ENCODE measurements at places on chromosomes 7 and 10.

GRCh38 chr7:130732980-130733930, 752 bp downstream of the KLF14 start:
- no peak for DNase-seq

- no peak for DNase-seq
Observed at GRCh38 chr7:141441837-141442627, 109.2 kb upstream of the AGK start.

DNA sequence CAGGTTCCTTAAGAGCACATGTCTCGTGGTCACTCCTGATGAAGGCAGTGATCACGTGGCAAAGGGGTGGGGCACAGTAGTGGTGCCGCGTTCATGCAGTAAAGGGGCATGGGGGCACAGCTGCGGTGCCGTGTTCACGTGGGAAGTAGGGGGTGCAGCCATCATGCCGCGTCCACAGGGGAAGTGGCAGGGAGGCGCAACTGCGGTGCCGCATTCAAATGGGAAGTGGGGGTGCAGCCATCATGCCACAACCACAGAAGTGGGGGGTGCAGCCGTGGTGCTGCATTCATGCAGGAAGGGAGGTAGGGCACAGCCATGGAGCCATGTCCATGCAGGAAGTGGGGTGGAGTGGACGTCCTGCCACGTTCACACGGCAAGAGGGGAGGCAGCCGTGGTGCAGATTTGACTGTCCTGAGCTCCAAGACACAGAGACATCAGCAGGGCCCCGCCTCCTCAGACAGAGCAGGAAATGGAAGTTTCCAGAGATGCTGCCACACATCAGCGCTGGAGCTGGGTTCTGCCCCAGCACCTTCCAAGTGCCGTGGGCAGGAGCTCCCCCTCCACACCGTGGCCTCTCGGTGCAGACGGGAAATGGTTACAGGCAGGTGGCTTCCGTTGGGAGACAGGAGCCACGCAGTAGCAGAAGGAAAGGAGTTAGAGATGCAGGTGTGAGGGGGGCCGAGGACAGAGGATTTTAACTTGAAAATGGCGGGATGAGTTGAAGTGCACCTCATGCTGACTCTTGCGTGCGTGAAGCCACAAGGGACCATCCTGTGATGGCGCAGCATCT, 95.0 kb upstream of the DDC start:
- peak; percentile 69 for DNase-seq

- no peak for DNase-seq
Observed at GRCh38 chr7:134941952-134942351, 44.4 kb upstream of the AGBL3 start.

GRCh38 chr7:157568770-157569584, 232.2 kb downstream of the DNAJB6 start:
- DNase-seq: no peak

DNA sequence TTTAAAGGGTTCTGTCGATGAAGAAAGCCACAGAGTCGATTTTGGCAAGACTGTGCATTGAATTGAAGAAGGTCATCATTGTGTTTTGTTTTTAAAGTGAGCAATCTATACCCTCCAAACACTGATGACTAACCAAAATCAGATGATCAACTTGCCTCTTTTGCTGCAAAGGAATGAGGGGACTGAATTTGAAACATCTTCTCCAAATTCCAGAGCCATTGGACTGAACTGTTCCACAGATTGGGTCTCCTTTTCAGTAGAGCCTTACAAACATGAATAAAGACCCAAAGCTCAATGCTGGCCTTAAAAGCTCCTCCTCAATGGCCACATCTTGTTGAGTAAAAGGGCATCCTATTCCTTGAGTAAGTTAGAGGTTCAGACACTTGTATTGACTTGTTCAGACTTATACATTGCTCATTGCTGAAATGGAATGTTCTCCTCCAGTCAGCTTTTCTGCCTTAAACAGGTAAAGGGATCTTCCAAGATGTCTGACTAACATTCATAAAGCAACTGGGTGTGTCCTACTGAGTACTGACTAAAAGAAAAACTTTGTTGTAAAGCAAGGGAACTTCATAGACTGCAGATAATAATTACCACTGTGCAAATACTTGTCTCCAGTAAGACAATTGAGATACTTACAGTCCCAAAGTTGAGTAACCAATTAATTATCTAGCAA, 630.6 kb downstream of the KCNMA1 start:
- DNase-seq: no peak

DNA sequence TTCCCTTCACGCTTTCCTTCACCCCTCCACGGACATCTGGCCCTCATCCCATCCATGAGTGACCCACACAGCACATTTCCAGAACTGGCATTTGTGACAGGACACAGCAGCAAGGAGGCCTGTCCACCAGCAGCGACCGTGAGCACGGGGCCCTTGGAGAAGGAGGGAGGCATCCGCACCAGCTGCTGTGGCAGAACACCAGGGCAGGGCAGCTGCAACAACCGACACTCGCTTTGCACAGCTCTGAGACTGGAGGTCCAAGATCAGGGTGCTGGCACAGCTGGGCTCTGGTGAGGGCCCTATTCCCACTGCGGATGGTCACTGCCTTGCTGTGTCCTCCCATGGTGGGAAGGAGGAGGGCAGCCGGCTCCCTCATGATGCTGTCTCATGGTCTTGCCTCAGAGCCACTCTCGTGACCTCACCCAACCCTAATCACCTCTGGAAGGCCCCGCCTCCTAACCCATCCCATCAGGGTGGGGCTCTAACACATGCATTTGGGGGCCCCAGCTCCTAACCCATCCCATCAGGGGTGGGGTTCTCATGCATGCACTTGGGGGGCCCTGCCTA, 36.7 kb downstream of the PTPRN2 start:
- no peak for DNase-seq

DNA sequence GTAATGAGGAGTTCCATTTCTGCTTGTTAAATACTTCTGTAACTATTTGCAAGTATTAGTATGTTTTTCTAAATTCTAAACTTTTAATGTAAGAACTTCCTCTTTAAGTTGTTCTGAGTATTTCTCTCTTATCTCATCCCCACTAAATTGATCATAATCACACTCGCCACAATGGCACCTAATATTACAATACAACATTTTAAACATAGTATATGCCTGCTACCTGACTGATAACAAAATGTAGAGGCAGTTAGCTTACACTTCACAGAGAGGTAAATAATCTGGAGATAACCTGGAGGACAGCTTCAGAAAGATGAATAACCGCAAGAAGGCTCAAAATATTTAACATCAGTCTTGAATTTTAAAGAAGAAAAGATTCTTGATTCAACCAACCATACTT, 48.6 kb downstream of the HIBADH start:
- no peak for DNase-seq

DNA sequence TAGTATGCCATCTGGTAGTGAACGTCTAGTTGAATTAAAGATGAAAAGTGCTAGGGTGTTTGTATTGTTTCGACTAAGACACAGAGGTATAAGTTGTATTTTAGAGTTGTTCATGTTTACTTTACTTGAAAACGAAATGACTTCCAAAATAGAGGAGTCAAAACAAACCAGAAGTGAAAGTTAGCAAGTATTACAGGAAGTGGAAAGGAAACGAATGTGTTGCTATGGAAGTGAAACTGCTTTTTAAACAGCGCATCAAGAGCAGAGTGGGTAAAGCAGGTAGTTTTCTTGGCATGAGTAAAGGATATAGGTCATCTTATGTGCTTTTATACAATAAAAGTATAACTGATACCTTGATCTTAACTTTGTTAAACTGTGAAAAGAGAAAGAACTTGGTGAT, 20.0 kb upstream of the GALNTL5 start:
- DNase-seq: no peak

- DNase-seq: no peak
Observed at GRCh38 chr7:6181136-6181535, 91.3 kb downstream of the CYTH3 start.

DNA sequence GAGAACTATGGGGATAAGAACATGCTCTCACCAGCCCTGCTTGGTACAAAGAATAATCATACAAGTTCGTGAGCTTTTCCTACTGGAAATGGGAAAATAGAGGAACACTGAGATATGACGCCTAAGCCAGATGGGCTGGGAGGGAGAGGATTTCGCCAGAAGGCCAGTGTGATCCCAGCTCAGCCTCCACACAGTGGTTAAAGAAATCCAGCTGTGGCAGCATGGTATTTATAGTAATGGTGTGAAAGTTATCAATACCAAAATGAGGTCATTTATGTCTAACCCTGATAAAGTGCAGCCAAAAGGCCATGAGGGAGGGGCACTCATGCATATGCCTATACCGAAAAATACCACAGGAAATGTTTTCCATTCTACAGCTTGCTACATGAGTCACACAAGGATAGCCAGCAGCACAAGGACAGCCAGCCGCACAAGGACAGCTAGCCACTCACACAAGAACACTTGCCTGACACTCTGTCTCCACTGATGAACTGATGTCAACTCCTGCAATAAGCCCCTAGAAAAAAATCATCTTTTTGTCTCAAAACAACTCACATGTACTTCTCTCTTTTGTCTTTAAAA, 49.4 kb downstream of the FRMPD2 start:
- DNase-seq: no peak

DNA sequence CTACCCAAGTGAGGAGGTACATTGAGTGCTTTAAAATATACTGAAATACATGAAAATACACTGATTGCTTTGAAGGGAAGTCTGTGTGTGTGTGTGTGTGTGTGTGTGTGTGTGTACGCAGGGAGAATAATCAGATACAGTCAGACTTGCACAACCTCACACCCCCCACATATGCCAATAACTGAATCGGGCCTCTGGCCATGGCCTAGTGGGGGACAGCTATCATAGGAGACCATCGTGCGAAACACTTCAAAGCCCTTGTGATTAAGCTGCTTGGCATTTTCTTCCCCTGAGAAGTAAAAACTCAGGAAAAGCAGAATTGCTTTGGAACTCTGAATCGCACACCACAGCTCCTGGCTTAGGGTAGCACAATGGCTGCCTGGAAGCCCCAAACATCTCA, 135.1 kb downstream of the C10orf105 start:
- no peak for DNase-seq

DNA sequence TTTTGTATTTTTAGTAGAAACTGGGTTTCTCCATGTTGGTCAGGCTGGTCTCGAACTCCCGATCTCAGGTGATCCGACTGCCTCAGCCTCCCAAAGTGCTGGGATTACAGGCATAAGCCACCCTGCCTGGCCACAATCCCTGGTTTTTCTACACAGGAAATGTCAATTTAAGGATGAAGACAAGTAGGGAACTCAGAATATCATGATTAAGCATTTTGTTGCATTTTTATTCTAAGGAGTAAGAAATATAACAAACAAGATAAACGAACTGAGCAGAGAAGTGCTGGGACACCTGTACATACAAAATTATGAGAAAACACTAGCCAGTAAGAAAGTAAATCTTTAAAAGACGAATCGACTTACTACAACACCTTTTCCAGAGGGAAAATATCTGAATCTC, 69.3 kb downstream of the CUBN start:
- DNase-seq: no peak

DNA sequence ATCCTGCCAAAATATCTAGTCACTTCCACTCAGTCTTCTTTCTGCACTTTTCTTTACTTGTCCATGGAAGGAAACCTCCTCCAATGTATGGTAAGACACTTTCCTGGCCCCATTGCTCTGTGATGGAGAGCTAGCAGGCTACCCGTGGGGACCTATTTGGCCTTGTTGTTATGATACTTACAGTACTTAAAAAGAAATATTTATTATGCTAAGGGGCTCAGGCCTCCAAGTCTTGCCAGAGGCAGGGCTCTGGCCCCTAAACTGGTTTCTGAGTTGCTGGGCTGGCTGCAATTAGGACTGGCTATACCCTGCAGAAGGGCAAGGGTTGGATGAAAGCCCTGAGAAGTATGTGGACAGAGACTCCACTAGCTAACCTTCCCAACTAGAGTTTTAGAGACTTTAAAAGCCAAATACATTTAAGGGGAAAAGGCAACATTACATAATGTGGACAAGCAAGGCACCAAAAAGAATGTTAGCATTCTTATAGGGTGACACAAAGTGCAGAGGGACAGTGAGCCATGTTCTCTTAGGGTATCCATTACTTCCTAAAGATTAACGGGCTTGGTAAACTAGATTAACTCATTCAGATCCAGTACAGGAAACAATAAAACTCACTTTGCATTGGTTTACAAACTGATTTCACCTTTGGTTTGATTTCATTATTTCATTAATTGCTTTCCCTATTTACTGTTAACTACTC, 84.9 kb upstream of the INHBA start:
- DNase-seq: no peak

DNA sequence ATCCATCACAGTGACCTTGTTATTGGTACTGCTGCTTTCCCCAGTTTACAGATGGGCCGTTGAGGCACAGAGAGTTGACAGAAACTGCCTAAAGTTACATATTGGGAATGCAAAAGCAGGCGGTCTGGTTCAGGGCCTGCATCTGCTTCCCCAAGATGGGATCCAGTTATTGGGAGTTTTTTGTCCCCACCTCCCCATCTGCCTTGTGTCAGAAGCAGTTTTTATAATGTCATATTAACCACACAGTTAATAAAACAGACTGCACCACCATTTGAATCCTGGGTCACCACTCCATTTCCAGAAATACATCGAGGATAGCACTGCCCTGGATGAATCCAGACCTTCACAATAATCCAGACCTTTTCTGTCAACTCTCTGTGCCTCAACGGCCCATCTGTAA, 67.9 kb downstream of the CELF2 start:
- no peak for DNase-seq

DNA sequence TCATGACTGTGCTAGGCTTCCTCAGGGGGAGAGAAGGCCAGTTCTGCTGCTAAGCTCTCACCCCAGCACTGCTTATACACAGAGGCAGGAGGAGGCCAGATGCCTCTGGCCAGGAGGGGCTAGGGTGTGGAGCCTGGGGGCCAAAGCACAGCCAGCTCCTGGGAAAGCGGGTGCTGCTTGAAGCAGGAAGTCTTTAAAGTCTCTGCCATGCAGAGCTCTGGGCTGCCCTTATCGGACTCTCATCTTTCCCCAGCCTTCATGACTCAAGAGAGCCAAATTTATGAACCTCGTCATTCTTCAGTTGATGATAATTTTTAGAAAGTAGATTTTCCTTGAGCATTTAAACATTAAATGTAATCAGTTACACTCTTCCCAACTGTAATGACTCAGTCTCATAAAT, 11.2 kb upstream of the TSPAN14 start:
- DNase-seq: no peak
